ENCODE measurements at places on chromosomes 7 and 10. TPM values are rescaled to one million over a fixed set of nuclear protein-coding genes. Genes with fewer than 3 reads are reported as not detected.
A peak's percentile ranks its signal among the peaks of the same experiment; 100 is the strongest.

DNA sequence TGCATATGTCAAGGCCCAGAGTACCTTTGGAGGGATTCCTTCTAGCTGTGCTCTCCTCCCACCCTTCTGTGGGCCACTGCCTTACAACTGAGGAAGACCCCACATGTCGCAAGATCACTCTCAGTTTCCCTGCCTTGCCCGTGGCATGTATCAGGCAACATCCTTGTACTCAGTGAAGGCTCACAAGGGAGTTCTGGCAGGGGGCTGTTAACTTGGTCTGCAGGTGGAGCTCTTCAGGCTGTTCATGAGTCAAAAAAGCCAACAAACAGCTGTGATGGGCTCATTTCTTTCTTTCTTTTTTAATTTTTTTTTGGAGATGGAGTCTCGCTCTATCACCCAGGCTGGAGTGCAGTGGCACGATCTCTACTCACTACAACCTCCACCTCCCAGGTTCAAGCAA, 513.0 kb upstream of the ANKRD30A start:
- no peak for DNase-seq

GRCh38 chr7:21146642-21147423, 281.1 kb upstream of the SP4 start:
- DNase-seq, result no peak

DNA sequence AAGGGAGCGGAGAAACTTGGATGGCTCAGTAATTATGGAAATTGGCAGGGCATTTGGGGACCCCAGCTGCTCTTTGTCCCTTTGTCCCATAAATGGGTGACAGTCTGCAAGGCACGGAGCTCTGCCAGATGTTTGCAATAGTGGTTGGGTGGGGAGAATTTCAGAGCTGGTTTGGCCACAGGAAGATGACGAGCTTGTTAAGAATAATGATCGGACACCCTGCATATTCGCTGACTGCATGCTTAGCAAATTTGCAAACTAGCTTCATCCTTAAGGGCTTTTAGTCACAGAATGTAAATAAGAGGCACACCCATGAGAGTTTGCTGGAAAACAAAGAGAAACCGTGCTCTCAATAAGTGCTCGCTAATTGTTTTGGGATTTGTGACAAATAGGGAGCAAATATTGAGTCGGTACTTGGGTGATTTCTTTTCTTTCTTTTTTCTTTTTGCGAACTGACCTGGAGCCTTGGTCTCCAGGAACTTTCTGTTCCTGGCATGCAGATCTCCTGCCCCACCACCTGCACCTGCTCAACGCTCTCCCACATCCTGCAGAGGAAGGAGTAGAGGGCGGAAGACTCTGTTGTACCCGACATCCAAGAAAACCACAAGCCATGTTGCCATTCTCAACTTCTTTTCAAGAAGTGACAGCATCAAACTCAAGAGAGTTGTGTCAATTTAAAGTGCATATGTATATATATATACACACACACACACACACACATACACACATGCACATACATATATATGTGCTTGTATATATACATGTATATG, 238.9 kb downstream of the CAMK1D start:
- DNase-seq, result peak; percentile 20

The PRSS2 gene
- not detected for total RNA-seq

The OR2A5 gene
- total RNA-seq, result not detected

The SHLD2 gene
- total RNA-seq, result 41.7 TPM

Data from activated T-helper 2 cell treated with anti-CD3 and anti-CD28 coated beads, Interferon-gamma antibody, Interleukin-2, Interleukin-4, amounts not matched to agents 10 μg/mL and 5 μg/mL and 100 μg/mL, durations not matched to agents 14 hours and 24 hours and 36 hours (primary cell).